ENCODE measurements at places on chromosomes 2 and 18.

DNA sequence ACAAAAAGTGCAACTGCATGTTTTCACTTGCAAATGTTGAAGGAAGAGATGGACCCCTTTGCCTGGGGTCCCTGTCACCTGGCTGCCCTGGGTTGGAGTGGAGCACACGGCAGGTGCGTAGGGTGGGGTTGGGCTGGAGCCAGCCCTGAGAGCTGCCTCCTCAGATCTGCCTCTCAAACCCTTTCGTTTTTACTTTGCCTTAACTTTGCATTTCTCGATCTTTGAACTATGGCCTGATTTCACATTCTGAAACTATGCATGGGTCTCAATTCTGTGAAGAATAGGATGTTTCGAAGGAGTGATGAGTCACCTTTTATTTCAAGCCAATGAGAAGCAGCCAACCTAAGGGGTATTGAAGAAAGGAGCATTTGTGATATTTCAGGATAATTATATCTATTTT lies 132.8 kb downstream of the ACOXL start:
- no peak for DNase-seq

DNA sequence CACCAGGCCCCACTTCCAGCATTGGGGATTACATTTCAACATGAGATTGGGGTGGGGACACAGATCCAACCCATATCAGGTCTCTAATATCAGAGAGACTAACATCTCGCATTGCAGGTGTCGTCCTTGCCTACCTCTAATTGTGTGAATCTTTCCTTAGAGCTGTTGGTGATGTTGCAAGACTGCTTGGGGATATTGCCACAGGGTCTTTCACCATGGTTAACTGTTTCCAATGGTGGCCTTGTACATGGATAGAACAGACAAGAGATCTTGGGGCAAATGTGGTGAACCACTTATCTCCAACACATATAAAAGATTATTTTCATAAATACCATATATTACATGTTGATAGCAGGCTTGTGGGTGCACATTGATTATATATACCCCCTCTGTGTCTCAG lies 270.3 kb upstream of the LINC00305 start:
- no peak for DNase-seq

- no peak for DNase-seq
Measured at GRCh38 chr2:241649404-241649803, 11.9 kb downstream of the ATG4B start.

DNA sequence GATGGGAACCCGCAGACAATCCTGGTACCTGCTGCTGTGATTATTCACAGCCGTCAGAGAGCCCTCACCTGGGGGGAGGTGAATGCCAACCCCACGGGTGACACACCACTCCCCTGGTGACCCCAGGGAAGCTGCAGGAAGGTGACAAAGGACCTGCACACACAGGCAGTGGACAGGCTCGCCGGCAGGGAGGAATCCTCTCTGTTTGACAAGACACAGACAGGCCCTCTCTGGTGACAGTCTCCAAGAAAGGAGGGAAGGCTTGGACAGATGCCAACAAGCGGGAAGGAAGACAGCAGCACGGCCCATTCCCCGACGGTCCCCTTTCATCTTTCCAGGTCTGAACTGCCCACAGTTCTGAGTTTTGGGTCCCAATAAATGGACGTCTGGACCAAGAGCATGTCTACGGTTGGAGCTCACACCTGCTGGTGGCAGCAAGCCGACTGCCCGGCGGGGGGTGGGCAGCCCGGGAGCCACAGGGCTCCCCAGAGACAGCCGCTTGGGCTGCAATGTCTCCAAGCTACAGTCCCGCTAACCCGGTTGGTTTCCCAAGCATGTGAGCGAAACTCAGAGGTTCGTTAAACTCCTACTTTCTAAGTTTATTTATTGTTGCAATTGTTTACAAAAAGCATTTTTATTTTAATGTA lies 31.8 kb downstream of the HDAC4 start:
- DNase-seq = no peak

GRCh38 chr18:57780318-57780705 lies 22.8 kb downstream of the ATP8B1 start:
- DNase-seq = no peak

- DNase-seq = no peak
Measured at GRCh38 chr18:69031571-69031970, 233.7 kb downstream of the CCDC102B start.

- DNase-seq = no peak
Measured at GRCh38 chr2:18849841-18850578, 260.6 kb upstream of the NT5C1B start.

DNA sequence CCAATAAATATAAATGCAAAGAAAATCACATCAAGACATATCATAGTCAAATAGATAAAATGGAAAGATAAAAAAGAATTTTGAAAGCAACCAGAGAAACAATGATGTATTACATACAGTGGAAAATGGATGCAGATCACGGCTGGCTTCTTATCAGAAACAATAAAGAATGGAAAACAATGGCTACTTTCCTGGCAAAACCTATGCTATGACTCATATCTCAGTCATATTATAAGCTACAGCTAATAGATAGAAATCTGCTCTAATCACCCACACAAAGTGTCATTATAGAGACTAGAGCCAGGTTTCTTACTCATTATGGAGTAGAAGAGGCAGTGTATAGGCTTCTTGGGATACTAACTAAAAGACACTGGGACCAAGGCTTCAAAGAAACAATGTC lies 93.5 kb upstream of the TACR1 start:
- no peak for DNase-seq

DNA sequence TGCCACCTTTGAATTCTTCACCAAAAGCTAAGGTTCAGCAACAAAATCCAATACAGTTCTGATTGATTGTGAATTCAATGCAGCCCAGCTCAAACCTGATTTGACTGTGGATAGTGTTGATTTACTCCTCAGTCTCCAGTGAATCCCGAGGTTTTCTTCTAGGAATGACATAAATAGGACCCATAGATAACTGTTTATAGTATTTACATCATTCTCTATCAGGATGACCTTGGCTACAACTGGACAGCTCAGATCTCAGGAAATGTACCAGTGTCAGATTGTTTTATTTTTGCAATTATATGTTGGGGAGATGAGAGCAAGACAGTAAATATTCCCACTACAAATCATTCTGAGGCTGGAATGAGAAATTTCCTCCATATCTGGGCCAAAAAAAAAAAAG lies 21.2 kb downstream of the RBM43 start:
- DNase-seq = no peak

DNA sequence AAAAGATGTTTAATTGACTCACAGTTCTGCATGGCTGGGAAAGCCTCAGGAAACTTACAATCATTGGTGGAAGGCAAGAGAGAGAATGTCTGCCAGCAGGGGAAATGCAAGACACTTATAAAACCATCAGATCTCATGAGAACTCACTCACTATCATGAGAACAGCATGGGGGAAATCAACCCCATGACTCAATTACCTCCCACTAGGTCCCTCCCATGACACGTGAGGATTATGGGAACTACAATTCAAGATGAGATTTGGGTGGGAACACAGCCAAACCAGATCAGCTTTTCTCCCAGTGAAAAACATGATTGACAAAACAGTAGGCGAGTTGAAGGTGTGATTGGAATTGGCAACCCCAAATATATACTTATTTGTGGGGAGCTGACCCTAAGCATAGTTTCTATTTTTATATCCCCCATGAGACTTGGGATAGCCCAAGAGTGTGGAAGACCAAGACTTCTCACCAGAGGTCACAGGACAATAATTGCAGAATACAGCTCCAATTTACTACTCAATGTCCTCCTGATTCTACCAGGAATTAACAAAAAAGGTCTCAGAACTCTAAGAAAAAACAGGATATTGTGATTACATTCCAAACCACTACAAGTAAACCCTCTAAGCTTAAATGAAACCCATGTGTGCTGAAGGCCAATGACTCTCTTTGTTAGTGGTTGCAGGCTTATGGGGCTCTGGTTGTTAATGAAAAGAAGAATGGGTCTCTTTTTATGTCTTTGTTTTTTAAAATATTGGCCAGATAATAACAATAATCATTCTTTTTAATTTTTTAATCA lies 96.1 kb upstream of the PIK3C3 start:
- no peak for DNase-seq

GRCh38 chr2:50388324-50388723 lies 643.6 kb downstream of the NRXN1 start:
- DNase-seq = no peak

- DNase-seq = no peak
Measured at GRCh38 chr2:235595422-235596010, 101.7 kb downstream of the AGAP1 start.

- no peak for DNase-seq
Measured at GRCh38 chr2:41879235-41879916, 168.4 kb upstream of the PKDCC start.

- no peak for DNase-seq
Measured at GRCh38 chr2:166518634-166519390, 24.8 kb upstream of the SCN7A start.

DNA sequence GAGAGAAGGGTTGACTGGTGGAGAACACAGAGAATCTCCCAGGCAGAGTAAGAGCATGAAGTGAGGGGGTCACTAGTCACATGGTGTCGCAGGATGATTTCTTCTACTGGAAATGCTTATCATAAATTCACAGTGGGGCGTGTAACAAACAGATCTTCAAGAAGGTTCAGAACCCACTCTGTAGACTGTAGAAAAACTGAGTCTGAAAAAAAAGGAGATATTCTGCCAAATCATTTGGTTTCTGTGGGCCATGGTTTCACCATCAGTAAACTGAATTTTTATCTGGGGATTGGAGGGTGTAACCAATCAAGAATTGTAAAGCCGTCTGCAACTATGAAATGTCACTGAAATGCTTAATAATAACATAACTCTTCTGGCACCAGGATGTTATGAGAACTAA lies 15.0 kb downstream of the TPGS2 start:
- DNase-seq = no peak

- DNase-seq = no peak
Measured at GRCh38 chr2:67215214-67216055, 181.7 kb upstream of the ETAA1 start.

DNA sequence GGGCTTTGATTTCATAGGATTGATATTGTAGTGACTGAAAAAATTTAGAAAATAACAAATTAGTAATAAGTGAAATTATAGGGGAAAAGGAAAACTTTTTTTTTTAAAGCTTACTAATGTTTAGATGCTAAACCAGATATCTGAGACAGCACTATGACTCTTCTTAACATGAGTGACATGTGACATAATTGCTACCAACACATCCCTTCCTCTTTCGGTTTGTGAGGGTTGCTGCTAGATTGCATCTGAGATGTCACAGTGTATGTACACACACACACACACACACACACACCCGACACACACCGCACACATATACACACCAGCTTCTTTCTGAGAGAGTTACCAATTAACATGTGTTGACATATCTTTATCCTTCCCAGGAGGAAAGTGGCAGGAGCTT lies 18.0 kb downstream of the RAPGEF4 start:
- no peak for DNase-seq

GRCh38 chr2:47070155-47070919 lies 84.8 kb downstream of the STPG4 start:
- DNase-seq = no peak

GRCh38 chr18:3360211-3360610 lies 89.8 kb upstream of the TGIF1 start:
- no peak for DNase-seq

DNA sequence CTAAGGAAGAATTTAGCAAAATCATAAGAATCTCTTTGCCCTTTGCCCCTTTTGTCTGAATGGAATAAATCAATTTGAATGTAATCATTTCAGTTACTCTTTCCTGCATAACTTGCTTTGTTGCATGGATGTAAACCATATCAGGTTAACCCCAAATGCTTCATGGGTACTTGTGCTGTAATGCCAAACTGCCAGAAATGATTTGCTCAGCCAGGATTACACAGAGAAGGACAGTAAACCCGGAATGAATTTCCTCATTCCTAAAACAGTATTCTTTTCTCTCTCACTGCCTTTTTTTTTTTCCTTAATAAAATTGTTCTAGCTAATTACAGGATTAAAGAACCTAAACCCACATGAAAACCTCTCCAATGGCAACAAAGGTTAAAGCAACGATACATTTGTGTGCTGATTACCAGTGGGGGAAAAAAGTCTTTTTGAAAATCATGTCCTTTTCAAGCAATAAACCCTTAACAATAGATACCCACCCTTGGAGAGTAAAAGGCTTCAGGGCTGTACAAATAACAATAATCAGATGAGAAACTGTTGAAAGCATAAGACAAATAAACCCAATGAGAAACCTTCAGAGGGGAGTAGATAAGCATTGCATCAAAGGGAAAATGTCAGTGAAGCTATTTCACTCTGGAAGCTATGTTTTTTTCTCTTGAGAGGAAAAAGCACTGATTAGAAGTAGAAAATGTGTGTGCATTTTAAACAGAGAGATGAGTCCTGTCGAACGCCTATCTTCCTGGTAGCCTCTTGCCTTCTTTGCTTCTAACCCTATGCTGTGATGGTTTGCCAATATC lies 275.3 kb downstream of the CDH2 start:
- DNase-seq = no peak

DNA sequence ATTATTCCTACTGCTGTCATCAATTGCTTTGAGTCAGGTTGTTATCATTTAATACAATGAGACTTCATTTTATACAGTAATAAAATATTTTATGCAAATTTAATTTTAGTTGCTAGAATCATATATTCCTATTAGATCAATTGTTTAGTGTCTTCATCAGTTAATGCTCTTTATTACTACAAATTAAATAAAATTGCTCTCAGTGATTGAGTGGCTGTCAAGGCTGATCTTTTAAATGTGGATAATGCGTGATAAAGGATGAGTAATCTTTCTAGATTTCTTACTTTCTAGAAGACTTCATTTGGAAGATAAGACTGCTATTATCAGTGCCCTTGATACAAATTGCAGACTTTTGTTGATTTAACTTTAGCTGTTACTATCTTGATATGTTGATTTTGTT lies 59.6 kb upstream of the CDH2 start:
- DNase-seq = no peak

All from NCI-H2081 treated with DMSO at 0.1 percent for 48 hours (cell line).